Esophagus squamous epithelium (tissue), 5 donors: ENCODE measurements at places on chromosomes 5 and 9.

DNA sequence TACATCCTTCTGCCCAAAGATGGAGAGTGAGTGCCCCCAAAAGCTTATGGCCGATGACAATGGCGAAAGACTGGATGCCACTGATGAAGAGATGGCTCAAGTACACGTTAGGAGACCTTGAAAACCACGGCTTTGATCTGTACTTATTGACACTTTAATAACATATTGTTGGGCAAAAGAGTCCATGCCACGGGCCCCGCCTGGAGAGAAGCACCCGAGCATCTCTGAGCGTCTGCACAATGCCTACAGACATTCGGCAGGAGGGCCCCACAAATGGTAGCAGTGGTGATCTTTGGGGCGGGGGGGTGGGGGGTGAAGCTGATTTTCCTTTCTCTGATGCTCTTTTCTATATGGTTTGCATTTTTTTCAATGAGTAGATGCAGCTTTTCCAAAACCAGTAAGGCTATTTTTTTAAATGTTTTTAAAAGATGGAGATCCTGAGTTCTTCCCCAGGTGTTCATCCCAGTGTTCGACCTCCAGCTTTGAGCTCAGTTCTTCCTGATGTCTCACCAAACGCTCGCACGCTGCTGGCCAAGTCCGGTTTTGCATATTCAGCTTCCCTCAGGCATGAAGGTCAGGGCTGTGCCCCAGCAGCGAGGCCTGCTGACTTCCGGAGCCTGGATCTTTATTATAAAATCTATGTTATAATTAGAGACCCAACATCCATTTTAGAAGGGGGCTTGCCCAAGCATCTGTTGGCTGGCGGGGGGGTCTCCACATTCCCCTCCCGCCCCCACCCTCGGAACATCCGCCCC lies 34.3 kb upstream of the BARHL1 start:
- no peak for DNase-seq

- DNase-seq: no peak
These were observed 26.5 kb upstream of the MROH2B start for GRCh38 chr5:41097642-41098041.

- no peak for DNase-seq
These were observed 57.3 kb downstream of the TRIO start for GRCh38 chr5:14200312-14200990.

- no peak for DNase-seq
These were observed 63.6 kb downstream of the RNF180 start for GRCh38 chr5:64229163-64229774.

- no peak for DNase-seq
These were observed 76.0 kb downstream of the ARL15 start for GRCh38 chr5:54234304-54234933.

DNA sequence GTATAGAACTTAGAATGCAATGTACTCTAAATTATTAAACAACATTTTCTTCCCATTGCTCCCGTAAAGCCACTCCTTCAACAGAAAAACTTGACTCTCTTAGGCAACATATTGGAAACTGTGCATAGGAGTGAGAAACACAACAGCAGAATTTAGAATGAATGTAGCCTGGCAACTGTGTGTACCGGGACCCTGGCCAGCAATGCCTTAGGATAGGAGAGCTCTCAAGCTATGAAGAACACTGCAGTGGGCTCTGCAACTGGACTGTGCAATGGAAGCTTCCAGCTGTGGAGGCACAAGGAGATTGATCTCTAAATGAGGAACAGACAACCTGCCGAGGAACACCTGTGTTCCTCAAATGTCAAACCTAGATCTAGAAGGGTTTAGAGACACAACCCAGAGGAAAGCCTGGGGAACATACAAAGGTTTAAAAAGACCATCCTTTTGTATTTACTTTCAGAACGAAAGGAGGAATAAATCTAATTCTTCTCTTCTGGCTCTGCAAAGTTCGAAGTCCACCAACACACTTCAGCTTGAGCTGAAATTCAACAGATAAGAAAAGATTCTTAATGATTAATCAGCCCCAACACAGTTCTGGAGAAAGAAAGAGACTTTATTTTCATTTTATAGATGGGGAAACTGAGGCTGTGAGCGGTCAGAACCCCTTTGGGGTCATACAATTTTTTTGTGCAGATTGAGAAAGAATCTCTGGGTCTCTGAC lies 51.5 kb upstream of the ARL15 start:
- DNase-seq: no peak

DNA sequence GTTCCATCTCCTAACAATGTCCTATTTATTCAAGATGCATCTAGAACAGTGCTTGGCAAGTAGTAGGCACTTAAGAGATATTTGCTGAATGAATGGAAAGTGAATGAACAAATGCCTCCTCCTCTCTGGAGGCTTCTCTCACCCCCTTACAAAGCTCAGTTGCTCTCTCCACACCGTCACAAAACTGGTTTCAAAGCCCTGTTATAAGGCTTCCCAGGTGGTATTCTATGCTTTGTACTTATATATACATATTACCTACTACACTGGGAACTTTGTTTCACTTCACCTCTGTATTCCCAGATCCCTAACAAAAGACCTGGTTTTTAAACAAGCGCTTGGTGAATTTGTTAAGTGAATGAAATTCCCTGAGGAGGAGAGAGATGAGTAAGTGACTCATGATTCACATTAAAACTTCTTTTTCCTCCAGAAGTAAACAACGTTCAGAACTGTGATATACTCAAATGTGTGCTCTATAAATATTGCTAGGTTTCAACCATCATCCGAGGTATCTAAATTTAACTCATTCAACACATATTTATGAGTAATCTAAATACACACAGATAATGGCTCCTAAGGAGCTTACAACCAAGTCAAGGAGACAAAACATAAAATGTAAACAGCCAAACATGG lies 36.0 kb downstream of the DENND1A start:
- no peak for DNase-seq

DNA sequence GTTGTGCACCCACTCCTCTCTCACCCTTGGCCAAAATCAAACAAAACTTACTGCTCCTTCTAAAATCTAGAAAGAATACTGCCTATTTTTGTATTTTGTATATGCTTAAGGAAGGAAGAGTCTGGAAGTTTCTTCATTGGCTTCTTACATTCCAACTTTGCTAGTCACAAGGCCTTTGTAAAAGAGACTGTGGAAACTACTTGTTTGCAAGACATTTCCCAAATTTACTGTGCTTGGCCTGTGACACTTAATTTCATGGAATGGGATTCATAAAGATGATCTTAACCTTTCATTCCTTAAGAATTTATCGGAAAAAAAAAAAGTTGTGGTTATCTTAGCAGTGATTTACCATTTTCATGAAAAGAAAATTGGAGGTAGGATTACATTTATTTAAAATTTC lies 208.9 kb downstream of the VPS13A start:
- DNase-seq: no peak

GRCh38 chr5:174511714-174512253 lies 212.6 kb upstream of the MSX2 start:
- DNase-seq: no peak

DNA sequence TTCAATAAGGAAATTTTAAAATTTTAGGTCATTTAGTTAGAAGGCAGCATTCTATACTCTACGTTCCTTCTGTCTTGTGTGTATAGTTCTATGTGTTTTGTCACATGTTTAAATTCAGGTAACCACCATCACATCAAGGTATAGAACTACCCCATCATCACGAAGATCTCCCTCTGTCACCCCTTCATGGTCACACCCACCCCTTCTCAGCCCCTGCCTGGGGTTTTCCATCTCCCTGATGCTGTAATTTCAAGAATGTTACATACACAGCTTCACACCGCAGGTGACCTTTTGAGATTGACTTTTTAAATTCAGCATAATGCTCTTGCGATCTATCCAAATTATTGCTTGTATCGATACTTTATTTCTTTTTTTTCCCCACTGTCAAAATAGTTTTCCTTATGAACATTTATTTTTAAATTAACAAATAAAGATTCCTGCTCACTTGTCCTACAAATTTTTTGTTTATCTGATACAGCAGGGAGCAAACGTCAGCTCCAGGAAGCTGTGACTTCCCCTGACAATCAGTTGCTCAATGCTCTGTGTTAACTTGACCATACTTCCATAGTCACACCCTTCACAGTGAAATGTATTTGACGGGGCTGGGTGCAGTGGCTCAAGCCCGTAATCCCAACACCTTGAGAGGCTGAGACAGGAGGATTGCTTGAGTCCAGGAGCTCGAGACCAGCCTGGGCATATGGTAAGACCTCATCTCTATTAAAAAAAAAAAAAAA lies 10.2 kb downstream of the BTNL8 start:
- DNase-seq: no peak

DNA sequence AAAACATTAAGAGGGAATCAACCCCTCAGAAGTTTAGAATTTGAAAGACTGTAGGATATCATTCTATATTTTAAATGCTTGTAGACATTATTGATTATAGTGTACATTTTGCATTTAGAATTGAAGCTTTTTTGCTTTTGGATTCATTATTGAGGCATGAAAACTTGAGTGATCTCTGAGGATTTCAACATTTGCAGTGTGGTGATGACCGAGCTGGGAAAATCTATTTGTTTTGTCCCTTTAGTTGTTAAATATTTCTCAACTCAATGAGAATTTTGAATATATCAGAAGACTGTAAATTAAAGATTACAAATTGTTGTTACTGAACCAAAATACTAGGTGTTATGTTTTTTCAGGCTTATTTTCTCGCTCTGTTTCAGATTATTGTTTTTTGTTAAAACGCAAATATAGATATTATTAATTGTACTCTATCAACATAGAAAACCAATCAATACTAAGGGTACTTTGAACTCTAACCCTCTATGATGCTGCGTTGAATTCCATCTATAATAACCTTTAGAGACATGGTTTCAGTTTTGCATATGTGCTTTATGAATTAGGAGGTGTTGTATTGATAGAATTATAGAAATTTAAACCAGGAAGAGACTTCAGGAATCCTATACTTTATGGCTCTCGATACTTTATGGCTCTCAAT lies 19.3 kb upstream of the DMRTA1 start:
- no peak for DNase-seq

- no peak for DNase-seq
These were observed 209.4 kb upstream of the RFX3 start for GRCh38 chr9:3735251-3735650.
